ENCODE measurements at places on chromosomes 5 and 9. TPM values are rescaled to one million over a fixed set of nuclear protein-coding genes. Genes with fewer than 3 reads are reported as not detected.

HTR4 gene
- not detected for total RNA-seq

FUBP3 gene
- total RNA-seq: 30.6 TPM

KIF4B gene
- total RNA-seq: not detected

MARCOL gene
- not detected for total RNA-seq

DMGDH gene
- 2.7 TPM for total RNA-seq

WNT8A gene
- not detected for total RNA-seq

RNF208 gene
- total RNA-seq: 0.24 TPM

ZFP37 gene
- 0.48 TPM for total RNA-seq

CCDC112 gene
- 5.8 TPM for total RNA-seq

GLRA1 gene
- total RNA-seq: not detected

SH3TC2 gene
- total RNA-seq: 7.2 TPM

GGTA1 gene
- not detected for total RNA-seq

SLC6A19 gene
- total RNA-seq: not detected

C9orf153 gene
- 0.48 TPM for total RNA-seq

HSPA4 gene
- 145 TPM for total RNA-seq

NR4A3 gene
- not detected for total RNA-seq

NXNL2 gene
- 1.2 TPM for total RNA-seq

KCTD16 gene
- total RNA-seq: under 0.01 TPM

CDHR2 gene
- not detected for total RNA-seq

LECT2 gene
- not detected for total RNA-seq

PKD2L2 gene
- under 0.01 TPM for total RNA-seq

SPINK13 gene
- not detected for total RNA-seq

PIP5KL1 gene
- total RNA-seq: 3.8 TPM

TMEM174 gene
- not detected for total RNA-seq

SNX18 gene
- total RNA-seq: 49.9 TPM

IL9 gene
- not detected for total RNA-seq

PCDHA12 gene
- 0.48 TPM for total RNA-seq

ANXA1 gene
- total RNA-seq: 1,943 TPM

SNCB gene
- not detected for total RNA-seq

LMX1B gene
- not detected for total RNA-seq

PLAC8L1 gene
- total RNA-seq: 0.43 TPM

FOXD4L4 gene
- total RNA-seq: not detected

TPPP gene
- total RNA-seq: 0.48 TPM

LCN9 gene
- total RNA-seq: not detected

PCDHGC4 gene
- 0.48 TPM for total RNA-seq

ANKRD31 gene
- total RNA-seq: under 0.01 TPM

SPATA9 gene
- not detected for total RNA-seq
